ENCODE measurements at places on chromosomes 6 and 20. TPM values are rescaled to one million over a fixed set of nuclear protein-coding genes. Genes with fewer than 3 reads are reported as not detected.

MCHR2 gene
- not detected for polyA plus RNA-seq

DEK gene
- polyA plus RNA-seq = 37.4 TPM

TCF21 gene
- polyA plus RNA-seq = 10.0 TPM

GRM4 gene
- 0.03 TPM for polyA plus RNA-seq

MYMX gene
- polyA plus RNA-seq = not detected

CALHM5 gene
- polyA plus RNA-seq = 3.3 TPM

RFX6 gene
- not detected for polyA plus RNA-seq

DNA sequence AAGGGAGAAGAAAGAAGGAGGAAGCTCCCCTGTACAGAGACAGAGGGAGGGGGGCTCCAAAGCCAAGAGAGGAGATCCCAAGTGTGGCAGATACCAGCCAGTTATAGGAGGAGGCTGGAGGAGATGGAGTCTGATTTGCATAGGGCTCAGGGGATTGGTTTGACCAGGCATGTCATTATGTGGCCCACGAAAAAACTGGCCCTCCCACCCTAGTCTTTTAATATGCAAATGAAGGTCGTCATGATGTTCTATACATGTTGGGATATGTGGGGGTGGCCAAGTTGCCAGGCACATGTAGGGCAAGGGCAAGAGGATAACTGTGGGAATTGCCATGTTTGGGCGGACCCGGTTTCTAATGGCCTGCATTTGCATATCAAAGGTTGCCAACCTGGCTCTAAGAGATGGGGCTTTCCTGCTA is 17.6 kb upstream of the ZFP64 start:
- no peaks in the 10 kb centered on the region for H3K36me3 ChIP-seq
- no peak overlapping the region for H3K27ac ChIP-seq
- H3K27me3 ChIP-seq = peaks cover 3% of the 10 kb centered on the region
- H3K4me1 ChIP-seq = no peaks in the 10 kb centered on the region
- DNase-seq = no peak

GRCh38 chr6:166721576-166721975 is 94.5 kb upstream of the RPS6KA2 start:
- no peak for DNase-seq
- no peak overlapping the region for H3K4me3 ChIP-seq
- H3K4me1 ChIP-seq = no peaks in the 10 kb centered on the region
- no peaks in the 10 kb centered on the region for H3K36me3 ChIP-seq
- H3K27ac ChIP-seq = no peak overlapping the region

DNA sequence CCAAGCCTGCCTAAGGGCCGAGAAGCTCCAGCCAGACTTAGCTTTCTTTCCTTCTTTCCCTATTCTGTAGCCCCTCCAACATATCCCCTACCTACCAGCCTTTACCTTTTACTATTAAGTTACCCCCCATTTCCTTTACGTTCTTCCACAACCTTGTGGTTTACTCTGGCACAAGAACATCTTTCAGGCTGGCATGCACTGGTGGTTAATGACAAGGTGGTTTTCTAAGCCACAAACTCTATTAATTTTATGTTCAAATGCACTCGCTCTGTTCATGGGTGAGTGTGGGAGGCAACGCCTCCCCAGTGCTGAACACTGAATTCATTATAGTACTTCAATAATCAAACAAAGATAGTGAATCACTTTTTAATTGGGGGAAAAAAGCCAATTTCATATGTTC is 64.4 kb downstream of the TRERF1 start:
- H3K27ac ChIP-seq = no peak overlapping the region
- no peaks in the 10 kb centered on the region for H3K27me3 ChIP-seq
- no peak overlapping the region for H3K4me3 ChIP-seq
- no peaks in the 10 kb centered on the region for H3K36me3 ChIP-seq

- H3K27me3 ChIP-seq = no peaks in the 10 kb centered on the region
- no peaks in the 10 kb centered on the region for H3K4me1 ChIP-seq
- H3K27ac ChIP-seq = no peak overlapping the region
These were observed 190.8 kb downstream of the ANKRD60 start for GRCh38 chr20:58037631-58038030.

GRCh38 chr6:158834675-158835385 is 15.7 kb upstream of the EZR start:
- no peaks in the 10 kb centered on the region for H3K36me3 ChIP-seq
- H3K4me3 ChIP-seq = no peak overlapping the region
- no peaks in the 10 kb centered on the region for H3K4me1 ChIP-seq
- no peaks in the 10 kb centered on the region for H3K27me3 ChIP-seq
- no peak for DNase-seq

DNA sequence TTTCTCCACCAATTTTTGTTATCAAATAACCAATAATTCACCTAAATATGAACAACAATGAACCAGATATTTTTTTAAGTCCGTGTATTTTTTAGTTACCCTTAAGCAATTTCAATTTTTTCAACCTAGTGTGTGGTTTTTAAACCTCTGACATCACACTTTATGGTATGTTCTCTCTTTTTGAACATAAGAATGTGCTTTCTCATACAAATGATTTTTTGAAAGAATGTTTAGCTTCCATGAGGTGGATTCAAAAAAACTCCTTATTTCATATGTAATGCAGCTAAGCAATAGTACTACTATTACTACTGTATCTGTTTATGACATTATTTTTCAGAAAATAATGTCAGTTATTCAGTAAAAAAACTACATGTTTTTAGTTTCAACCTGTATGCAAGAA is 19.4 kb upstream of the MEI4 start:
- H3K36me3 ChIP-seq = no peaks in the 10 kb centered on the region
- H3K27me3 ChIP-seq = no peaks in the 10 kb centered on the region
- no peak for DNase-seq
- H3K4me3 ChIP-seq = no peak overlapping the region
- no peaks in the 10 kb centered on the region for H3K4me1 ChIP-seq

- H3K4me1 ChIP-seq = peaks cover 20% of the 10 kb centered on the region
- H3K27me3 ChIP-seq = no peaks in the 10 kb centered on the region
- DNase-seq = no peak
- H3K4me3 ChIP-seq = no peak overlapping the region
- no peaks in the 10 kb centered on the region for H3K36me3 ChIP-seq
- no peak overlapping the region for H3K27ac ChIP-seq
These were observed 21.0 kb downstream of the KIF13A start for GRCh38 chr6:17966451-17966850.

GRCh38 chr6:101083533-101084175 is 202.5 kb upstream of the ASCC3 start:
- H3K4me1 ChIP-seq = peaks cover 4% of the 10 kb centered on the region
- DNase-seq = peak; percentile 79
- H3K36me3 ChIP-seq = no peaks in the 10 kb centered on the region
- no peak overlapping the region for H3K27ac ChIP-seq

- peak within 1 kb of the TSS; percentile 83 for H3K27ac ChIP-seq
- H3K4me1 ChIP-seq = peaks cover 3% of the 10 kb centered on the region
- H3K27me3 ChIP-seq = peaks cover 3% of the 10 kb centered on the region
- H3K4me3 ChIP-seq = peak within 1 kb of the TSS; percentile 90
These were observed at the start of gene NELFCD for GRCh38 chr20:58980711-58981627. Gene NELFCD, plus strand, starts transcription at chr20:58981256. Its CDS starts 54 bp downstream, at chr20:58981310.

- H3K4me1 ChIP-seq = peaks cover 8% of the 10 kb centered on the region
- no peak overlapping the region for H3K4me3 ChIP-seq
- H3K36me3 ChIP-seq = peaks cover 17% of the 10 kb centered on the region
- H3K27ac ChIP-seq = peak overlapping the region; percentile 91
These were observed 2.3 kb upstream of the CITED2 start for GRCh38 chr6:139376604-139377218.

DNA sequence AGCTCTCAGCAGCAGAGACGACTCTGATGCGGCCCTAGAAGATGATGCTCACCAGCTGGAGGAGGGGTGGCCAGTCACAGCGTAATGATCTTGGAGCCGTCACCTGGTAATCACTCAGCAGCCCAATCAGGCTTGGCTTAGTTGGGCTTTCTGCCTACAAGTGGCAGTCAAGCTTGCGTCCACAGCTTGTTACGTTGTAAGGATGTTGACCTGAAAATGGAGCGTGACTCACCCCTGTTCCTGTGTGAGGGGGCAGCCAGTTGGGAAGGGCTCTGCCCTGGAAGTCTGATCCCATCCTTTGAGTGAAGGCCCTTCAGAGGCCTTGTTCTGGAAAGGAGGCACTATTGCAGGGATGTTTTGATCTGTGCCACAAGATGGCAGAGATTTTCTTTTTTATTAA is 49.8 kb downstream of the SPATA2 start:
- H3K4me1 ChIP-seq = peaks cover 2% of the 10 kb centered on the region
- no peaks in the 10 kb centered on the region for H3K27me3 ChIP-seq
- peaks cover 17% of the 10 kb centered on the region for H3K36me3 ChIP-seq
- no peak overlapping the region for H3K27ac ChIP-seq

- H3K4me1 ChIP-seq = no peaks in the 10 kb centered on the region
- H3K27ac ChIP-seq = no peak overlapping the region
- DNase-seq = no peak
- peaks cover 30% of the 10 kb centered on the region for H3K36me3 ChIP-seq
These were observed 191.4 kb downstream of the SLC16A10 start for GRCh38 chr6:111278731-111279130.

DNA sequence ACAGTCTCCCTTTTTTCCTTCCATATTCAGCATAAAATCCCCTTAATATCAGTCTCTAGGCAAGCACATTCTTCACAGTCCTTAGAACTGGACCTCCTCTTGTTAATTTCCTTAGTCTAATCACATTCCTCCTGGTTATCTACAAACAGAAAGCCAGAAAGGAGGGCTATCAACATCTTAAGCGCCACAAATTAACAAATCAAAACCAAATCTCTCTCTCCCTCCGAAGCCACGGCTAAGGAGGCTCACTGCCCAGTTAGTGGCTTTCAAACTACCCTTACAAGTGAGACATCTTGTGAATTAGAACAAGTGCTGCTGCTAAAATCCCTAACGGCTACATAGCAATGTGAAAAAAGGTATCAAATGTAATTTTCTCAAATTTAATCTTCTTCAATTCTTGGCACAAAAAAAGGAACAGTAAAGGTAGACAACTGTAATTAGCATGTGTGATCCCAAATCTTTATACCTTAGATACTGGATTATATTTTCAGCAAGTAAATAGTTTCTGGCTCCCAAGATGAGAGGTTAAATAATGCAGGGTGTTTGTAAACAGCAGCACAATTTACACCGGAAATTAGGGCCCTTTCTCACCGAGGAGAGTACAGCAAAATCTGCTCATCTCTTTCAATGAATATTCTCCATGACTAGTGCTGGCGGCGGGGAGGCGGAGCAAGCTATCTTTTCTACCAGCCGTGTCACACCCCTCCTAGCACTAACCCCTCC is 1.4 kb upstream of the TRIM39 start:
- peak overlapping the region; percentile 96 for H3K4me3 ChIP-seq
- H3K27me3 ChIP-seq = no peaks in the 10 kb centered on the region
- H3K4me1 ChIP-seq = peaks cover 5% of the 10 kb centered on the region
- H3K27ac ChIP-seq = peak overlapping the region; percentile 96
- peaks cover 7% of the 10 kb centered on the region for H3K36me3 ChIP-seq
- peak; percentile 49 for DNase-seq

- no peaks in the 10 kb centered on the region for H3K4me1 ChIP-seq
- no peaks in the 10 kb centered on the region for H3K36me3 ChIP-seq
- no peaks in the 10 kb centered on the region for H3K27me3 ChIP-seq
- no peak for DNase-seq
These were observed 33.4 kb downstream of the KCNK5 start for GRCh38 chr6:39195792-39196385.
